ENCODE measurements at places on chromosomes 3 and 15. TPM values are rescaled to one million over a fixed set of nuclear protein-coding genes. Genes with fewer than 3 reads are reported as not detected.

Gene CCR8
- total RNA-seq, result 1.9 TPM

Gene IL12A
- total RNA-seq, result 0.17 TPM

Gene POPDC2
- total RNA-seq, result 2.9 TPM

Gene DLL4
- not detected for total RNA-seq

Gene GPR171
- total RNA-seq, result 181 TPM

Gene P2RY14
- total RNA-seq, result 0.27 TPM

Gene GRK7
- not detected for total RNA-seq

GRCh38 chr15:68197170-68197492 lies 8.0 kb downstream of the CALML4 start:
- no peak for DNase-seq
- no peaks in the 10 kb centered on the region for H3K27me3 ChIP-seq
- peaks cover 2% of the 10 kb centered on the region for H3K4me1 ChIP-seq
- H3K36me3 ChIP-seq, result peaks cover 20% of the 10 kb centered on the region
- no peak overlapping the region for H3K27ac ChIP-seq

- peaks cover 2% of the 10 kb centered on the region for H3K27me3 ChIP-seq
- no peak overlapping the region for H3K4me3 ChIP-seq
- no peaks in the 10 kb centered on the region for H3K36me3 ChIP-seq
- H3K27ac ChIP-seq, result no peak overlapping the region
- peaks cover 10% of the 10 kb centered on the region for H3K4me1 ChIP-seq
These were observed 5.0 kb upstream of the AP3S2 start for GRCh38 chr15:89898614-89899294.

GRCh38 chr3:131114256-131114655 lies 87.6 kb downstream of the NEK11 start:
- no peak overlapping the region for H3K27ac ChIP-seq
- peaks cover 3% of the 10 kb centered on the region for H3K27me3 ChIP-seq
- no peak for DNase-seq
- no peaks in the 10 kb centered on the region for H3K4me1 ChIP-seq
- no peak overlapping the region for H3K4me3 ChIP-seq
- no peaks in the 10 kb centered on the region for H3K36me3 ChIP-seq

- no peaks in the 10 kb centered on the region for H3K27me3 ChIP-seq
- H3K4me3 ChIP-seq, result no peak overlapping the region
- no peaks in the 10 kb centered on the region for H3K36me3 ChIP-seq
- H3K4me1 ChIP-seq, result no peaks in the 10 kb centered on the region
These were observed 193.8 kb downstream of the CNTN3 start for GRCh38 chr3:74420538-74421124.

- H3K27me3 ChIP-seq, result no peaks in the 10 kb centered on the region
- H3K27ac ChIP-seq, result no peak overlapping the region
- H3K36me3 ChIP-seq, result peaks cover 24% of the 10 kb centered on the region
- H3K4me3 ChIP-seq, result no peak overlapping the region
These were observed 47.2 kb downstream of the TSC22D2 start for GRCh38 chr3:150455341-150455740.

- H3K27ac ChIP-seq, result no peak overlapping the region
- peaks cover 6% of the 10 kb centered on the region for H3K4me1 ChIP-seq
- H3K4me3 ChIP-seq, result no peak overlapping the region
- peaks cover 38% of the 10 kb centered on the region for H3K27me3 ChIP-seq
- DNase-seq, result no peak
- no peaks in the 10 kb centered on the region for H3K36me3 ChIP-seq
These were observed 5.9 kb downstream of the ANKRD63 start for GRCh38 chr15:40276927-40277326.

DNA sequence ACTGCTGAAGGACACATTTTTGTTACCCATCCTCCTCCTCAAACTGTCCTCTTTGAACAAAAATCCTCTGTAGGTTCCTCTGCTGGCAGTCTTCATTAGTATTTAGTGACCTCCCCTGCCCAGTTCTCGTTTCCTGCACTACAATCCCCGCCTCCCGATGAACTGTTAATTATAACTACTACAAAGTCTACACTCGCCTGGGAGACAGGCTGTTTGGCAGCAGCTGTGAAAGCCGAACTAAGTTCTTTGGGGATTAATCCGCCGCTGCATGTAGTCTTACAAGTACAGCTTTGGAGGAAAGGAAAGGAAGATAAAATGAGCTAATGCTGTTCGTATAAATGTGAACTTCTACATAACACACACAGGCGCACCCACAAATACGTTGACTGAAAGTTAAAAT lies 160.0 kb upstream of the WNT5A start:
- no peak overlapping the region for H3K4me3 ChIP-seq
- no peaks in the 10 kb centered on the region for H3K27me3 ChIP-seq
- no peak overlapping the region for H3K27ac ChIP-seq
- H3K36me3 ChIP-seq, result no peaks in the 10 kb centered on the region
- DNase-seq, result no peak

DNA sequence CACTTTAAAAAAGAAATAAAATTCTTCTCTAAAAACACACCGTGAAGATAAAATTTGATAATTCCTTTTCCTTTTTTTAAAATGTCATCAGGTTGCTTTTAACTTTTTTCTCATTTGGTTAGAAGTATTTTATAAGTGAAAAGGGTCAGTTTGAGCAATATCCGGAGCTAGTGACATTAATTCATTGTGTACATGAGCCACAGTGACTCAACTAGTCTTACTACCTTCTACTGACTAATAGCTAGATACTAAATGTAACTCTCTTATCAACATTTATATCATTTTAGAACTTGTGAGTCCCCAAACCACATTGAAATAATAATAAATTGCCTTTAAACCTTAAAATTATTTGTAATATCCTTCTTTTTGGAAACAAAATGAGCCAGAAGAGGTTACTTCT lies 101.2 kb upstream of the ZBTB20 start:
- no peak overlapping the region for H3K4me3 ChIP-seq
- no peaks in the 10 kb centered on the region for H3K36me3 ChIP-seq
- H3K27me3 ChIP-seq, result no peaks in the 10 kb centered on the region
- DNase-seq, result no peak
- no peaks in the 10 kb centered on the region for H3K4me1 ChIP-seq
- H3K27ac ChIP-seq, result no peak overlapping the region

DNA sequence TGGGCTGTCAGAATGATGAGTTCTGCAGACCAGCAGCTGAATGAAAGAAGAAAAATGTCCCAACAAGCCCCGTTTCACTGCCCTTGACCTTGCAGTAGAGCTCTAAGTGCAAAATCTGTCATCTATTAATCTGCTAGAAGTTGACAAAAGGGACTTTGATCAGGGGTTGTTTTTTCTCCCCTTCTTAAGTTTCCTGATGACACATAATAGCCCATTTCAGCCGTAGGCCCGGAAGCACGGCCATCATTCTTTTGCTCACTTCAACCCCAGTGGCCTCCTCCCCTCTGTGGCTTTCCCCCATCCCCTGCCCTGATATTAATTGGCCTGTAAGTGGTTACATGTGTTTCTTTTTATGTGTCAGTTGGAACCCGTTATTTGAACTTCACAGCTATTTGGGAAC lies 298.9 kb downstream of the RPLP1 start:
- H3K4me1 ChIP-seq, result peaks cover 81% of the 10 kb centered on the region
- H3K27me3 ChIP-seq, result peaks cover 13% of the 10 kb centered on the region
- H3K27ac ChIP-seq, result no peak overlapping the region
- H3K36me3 ChIP-seq, result peaks cover 44% of the 10 kb centered on the region
- DNase-seq, result peak; percentile 4

DNA sequence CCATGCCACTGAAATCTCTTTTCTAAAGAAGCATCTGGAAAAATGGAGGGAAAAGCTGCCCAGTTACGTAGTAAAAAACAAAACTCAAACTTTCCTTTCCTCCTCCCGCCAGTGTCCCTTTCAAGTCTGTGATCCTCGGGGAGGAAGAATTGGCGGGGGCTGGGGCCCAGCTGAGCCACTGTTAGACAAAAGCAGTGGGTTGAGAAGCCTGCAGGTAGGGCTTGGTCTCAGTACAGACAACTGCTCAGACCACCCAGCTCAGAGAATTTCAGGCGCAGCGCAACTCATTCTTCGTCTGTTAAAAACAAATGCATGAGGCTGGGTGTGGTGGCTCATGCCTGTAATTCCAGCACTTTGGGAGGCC lies 117.1 kb downstream of the MYLK start:
- H3K27me3 ChIP-seq, result peaks cover 29% of the 10 kb centered on the region
- no peak overlapping the region for H3K27ac ChIP-seq
- no peak overlapping the region for H3K4me3 ChIP-seq
- H3K4me1 ChIP-seq, result no peaks in the 10 kb centered on the region
- DNase-seq, result no peak

GRCh38 chr3:192494174-192494573 lies 233.2 kb downstream of the FGF12 start:
- H3K4me1 ChIP-seq, result no peaks in the 10 kb centered on the region
- H3K27me3 ChIP-seq, result no peaks in the 10 kb centered on the region
- H3K27ac ChIP-seq, result no peak overlapping the region
- no peaks in the 10 kb centered on the region for H3K36me3 ChIP-seq
- H3K4me3 ChIP-seq, result no peak overlapping the region
- DNase-seq, result no peak

DNA sequence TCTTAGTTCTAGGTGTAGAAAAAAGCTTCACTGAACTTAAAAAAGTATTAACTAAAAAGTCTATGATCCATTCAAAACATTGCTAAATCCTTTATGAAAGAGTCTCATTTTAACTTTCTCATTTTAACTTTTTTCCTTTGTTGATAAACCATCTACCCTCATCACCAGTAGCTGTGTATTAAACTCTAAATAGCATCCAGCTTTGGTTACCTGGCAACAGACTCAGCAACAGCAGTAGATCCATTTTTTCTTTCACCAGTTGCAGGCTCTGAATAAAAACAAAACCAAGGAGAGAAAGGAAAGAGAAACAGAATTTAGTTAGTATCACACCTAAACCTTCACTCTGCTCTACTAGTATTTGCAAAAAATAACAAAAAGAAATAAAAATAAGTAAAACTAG lies 51.6 kb downstream of the TP53BP1 start:
- peaks cover 7% of the 10 kb centered on the region for H3K4me1 ChIP-seq
- H3K4me3 ChIP-seq, result no peak overlapping the region
- peak; percentile 29 for DNase-seq
- no peaks in the 10 kb centered on the region for H3K27me3 ChIP-seq
- H3K36me3 ChIP-seq, result peaks cover 4% of the 10 kb centered on the region
- H3K27ac ChIP-seq, result peak overlapping the region; percentile 73

GRCh38 chr15:38504680-38505467 lies 50.9 kb downstream of the FAM98B start:
- no peak for DNase-seq
- peaks cover 91% of the 10 kb centered on the region for H3K36me3 ChIP-seq

- no peak for DNase-seq
- H3K27ac ChIP-seq, result no peak overlapping the region
- H3K4me3 ChIP-seq, result no peak overlapping the region
- no peaks in the 10 kb centered on the region for H3K36me3 ChIP-seq
These were observed 21.7 kb downstream of the CLDN11 start for GRCh38 chr3:170440344-170440743.

- no peaks in the 10 kb centered on the region for H3K4me1 ChIP-seq
- no peaks in the 10 kb centered on the region for H3K27me3 ChIP-seq
- no peak overlapping the region for H3K27ac ChIP-seq
- no peaks in the 10 kb centered on the region for H3K36me3 ChIP-seq
- no peak overlapping the region for H3K4me3 ChIP-seq
These were observed 532.8 kb upstream of the TGFBR2 start for GRCh38 chr3:30073622-30074021.

DNA sequence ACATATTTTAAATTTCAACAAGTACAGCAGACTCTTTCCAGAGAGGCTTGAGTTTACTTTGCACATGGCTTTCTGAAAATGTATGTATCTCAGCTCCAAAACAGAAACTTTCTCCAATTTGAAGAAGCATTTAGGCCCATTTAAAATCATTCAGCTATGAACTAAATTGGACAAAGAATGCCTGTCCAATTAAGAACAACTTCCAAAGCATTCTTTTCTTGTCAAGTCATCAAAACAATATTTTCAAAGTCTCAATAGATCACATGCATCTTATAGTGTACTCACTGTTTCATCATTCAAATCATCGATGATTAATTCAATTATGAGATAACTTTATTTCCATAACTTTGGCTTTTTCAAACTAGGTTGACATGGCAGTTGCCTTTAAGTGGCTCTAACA lies 95.2 kb downstream of the KBTBD8 start:
- H3K27me3 ChIP-seq, result peaks cover 6% of the 10 kb centered on the region

GRCh38 chr15:51137024-51137423 lies 42.3 kb upstream of the TNFAIP8L3 start:
- H3K4me3 ChIP-seq, result no peak overlapping the region
- DNase-seq, result no peak

DNA sequence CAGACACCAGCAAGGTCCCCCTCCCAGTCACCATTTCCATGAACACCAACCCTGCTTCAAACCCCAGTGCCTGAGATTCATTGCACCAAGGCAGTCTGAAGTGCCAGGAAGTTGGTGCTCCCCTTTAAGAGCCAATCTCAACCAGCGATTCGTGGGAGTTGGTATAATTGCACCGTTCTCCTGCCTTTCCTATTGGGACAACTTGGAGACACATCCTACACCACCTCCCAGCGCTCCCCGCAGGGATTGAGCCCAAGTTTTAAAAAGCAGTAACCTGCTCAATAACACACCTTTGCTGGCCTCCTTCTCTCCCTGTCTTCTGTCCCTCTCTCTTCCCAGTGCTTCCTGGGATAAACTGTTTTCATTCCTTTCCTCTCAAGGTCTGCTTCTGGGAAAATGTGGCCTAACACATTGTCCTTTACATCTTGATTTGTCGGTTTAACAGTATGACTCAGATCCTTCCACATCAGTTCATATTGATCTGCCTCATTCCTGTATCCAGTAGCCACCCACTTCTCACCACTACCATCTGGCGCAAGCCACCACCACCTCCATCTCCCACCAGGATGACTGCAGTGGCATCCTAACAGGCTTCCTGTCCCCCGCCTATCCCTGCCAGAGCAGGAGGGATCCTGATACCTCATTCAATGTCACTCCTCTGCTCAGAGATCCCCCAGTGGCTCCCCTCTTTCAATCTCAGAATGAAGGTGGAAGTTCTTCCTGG lies 37.8 kb upstream of the HRH1 start:
- peaks cover 24% of the 10 kb centered on the region for H3K27me3 ChIP-seq
- H3K27ac ChIP-seq, result no peak overlapping the region
- H3K4me1 ChIP-seq, result no peaks in the 10 kb centered on the region
- DNase-seq, result no peak

- no peaks in the 10 kb centered on the region for H3K36me3 ChIP-seq
- no peak overlapping the region for H3K27ac ChIP-seq
- no peaks in the 10 kb centered on the region for H3K27me3 ChIP-seq
- DNase-seq, result no peak
- no peak overlapping the region for H3K4me3 ChIP-seq
- H3K4me1 ChIP-seq, result no peaks in the 10 kb centered on the region
These were observed 100.3 kb upstream of the CADPS start for GRCh38 chr3:62975566-62975965.

GRCh38 chr3:55064164-55064563 lies 136.3 kb upstream of the LRTM1 start:
- no peak for DNase-seq
- no peaks in the 10 kb centered on the region for H3K4me1 ChIP-seq
- no peak overlapping the region for H3K4me3 ChIP-seq
- no peak overlapping the region for H3K27ac ChIP-seq

Data from activated CD4-positive, alpha-beta T cell treated with anti-CD3 and anti-CD28 coated beads, Interleukin-2, amount 10 ng/mL, durations not matched to agents 7 days and 5 days (primary cell).